ENCODE measurements at places on chromosomes 13 and 19.
A peak's percentile ranks its signal among the peaks of the same experiment; 100 is the strongest.

- no peak for DNase-seq
These were observed 259.4 kb upstream of the DACH1 start for GRCh38 chr13:72126424-72126823.

DNA sequence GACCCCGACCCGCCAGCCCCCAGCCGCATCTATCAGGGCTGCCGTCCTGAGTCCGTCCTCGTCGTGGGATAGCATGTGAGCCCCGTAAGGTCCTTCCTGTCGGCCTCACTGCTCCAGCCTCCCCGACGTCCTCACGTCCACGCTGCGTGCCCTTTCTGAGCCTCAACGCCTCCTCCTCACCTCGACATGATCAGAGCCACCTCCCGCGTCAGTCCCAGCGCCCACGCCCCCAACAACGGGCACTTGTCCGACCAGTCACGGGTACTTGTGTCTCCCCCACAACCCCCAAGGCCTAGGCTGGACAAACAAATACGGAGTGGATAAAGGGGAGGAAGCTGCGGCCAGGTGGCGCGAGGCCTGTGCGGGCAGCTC, 665 bp downstream of the ZNF497 start:
- DNase-seq, result peak; percentile 48

- DNase-seq, result no peak
These were observed 354.9 kb downstream of the FOXO1 start for GRCh38 chr13:40311356-40312101.

- DNase-seq, result no peak
These were observed 4.3 kb downstream of the ZNF114 start for GRCh38 chr19:48274173-48274572.

GRCh38 chr13:70171151-70171550, 62.9 kb upstream of the KLHL1 start:
- no peak for DNase-seq

DNA sequence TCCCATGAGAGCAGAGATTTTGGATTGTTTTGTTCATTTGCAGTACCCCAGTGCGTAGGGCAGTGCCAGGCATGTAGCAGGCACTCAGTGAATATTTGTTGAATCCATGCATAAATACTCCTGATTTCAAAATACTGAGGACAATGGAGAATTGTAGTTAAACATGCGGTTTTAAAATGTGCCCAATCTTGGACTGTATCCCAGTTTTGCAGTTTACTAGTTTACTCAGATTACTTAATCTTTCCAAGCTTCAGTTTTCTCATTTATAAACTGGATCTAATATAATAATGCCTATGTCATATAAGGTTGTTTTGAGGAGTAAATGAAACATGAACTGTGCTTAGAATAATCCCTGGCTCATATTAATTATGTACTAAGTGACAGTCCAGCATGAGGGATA, 39.0 kb downstream of the RCBTB2 start:
- DNase-seq, result no peak

GRCh38 chr13:46341112-46341711, 45.8 kb downstream of the RUBCNL start:
- DNase-seq, result no peak

DNA sequence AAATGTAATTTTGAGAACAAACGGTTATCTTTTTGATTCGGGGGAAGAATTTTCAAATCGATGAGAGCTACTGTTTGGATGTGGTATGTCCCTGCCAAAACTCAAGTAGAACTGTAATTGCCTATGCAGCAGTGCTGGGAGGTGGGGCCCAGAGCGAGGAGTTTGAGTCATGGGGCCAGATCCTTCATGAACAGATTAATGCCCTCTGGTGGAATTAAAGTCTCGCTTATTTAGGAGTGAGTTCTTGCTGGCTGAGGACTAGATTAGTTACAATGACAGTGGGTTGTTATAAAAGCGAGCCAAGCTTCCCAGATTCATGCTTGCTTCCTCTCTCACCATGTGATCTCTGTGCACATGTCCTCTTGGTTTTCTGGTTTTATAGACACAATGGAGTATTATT, 11.8 kb upstream of the PRR20A start:
- no peak for DNase-seq

- no peak for DNase-seq
These were observed 133.2 kb downstream of the VWA8 start for GRCh38 chr13:41827507-41828213.

DNA sequence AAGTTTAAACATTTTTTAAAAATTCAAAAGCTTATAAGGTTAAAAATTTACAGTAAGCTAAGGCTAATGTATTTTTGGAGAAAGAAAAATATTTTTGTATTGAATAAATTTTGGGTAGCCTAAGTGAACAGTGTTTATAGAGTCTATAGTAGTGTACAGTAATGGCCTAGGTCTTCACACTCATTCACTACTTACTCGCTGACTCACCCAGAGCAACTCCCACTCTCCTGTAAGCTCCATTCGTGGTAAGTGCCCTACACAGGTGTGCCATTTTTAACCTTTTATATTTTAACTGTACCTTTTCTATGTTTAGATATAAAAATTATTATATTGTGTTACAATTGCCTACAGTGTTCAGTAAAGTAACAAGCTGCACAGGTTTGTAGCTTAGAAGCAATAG, 96.6 kb upstream of the FREM2 start:
- DNase-seq, result no peak

GRCh38 chr19:31132753-31133110, 216.5 kb downstream of the TSHZ3 start:
- no peak for DNase-seq

DNA sequence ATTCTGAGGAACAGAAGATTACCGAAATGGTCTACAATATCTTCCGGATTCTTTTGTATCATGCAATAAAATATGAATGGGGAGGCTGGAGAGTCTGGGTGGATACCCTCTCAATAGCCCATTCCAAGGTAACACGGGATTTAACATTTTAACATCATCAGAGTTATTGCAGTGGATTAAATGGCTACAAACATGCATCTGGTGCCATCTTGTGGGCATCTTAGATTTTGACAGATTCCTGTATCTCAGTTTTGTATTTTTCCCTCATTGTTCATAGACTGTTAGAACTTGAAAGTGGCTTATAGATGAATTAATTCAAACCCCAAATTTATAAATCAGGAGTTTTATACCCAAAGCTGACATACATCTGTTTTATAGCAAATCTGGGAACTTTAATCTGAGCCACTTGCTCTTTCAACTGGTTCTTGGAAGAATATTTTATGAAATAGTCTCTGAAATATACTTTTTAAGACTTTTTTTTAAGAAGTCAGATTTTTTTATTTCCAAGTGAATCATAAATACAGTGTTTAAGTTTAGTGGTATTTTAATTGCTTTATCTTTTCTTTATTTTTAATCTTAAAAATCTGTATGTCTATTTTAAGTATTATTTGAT, 215.2 kb downstream of the NBEA start:
- no peak for DNase-seq

DNA sequence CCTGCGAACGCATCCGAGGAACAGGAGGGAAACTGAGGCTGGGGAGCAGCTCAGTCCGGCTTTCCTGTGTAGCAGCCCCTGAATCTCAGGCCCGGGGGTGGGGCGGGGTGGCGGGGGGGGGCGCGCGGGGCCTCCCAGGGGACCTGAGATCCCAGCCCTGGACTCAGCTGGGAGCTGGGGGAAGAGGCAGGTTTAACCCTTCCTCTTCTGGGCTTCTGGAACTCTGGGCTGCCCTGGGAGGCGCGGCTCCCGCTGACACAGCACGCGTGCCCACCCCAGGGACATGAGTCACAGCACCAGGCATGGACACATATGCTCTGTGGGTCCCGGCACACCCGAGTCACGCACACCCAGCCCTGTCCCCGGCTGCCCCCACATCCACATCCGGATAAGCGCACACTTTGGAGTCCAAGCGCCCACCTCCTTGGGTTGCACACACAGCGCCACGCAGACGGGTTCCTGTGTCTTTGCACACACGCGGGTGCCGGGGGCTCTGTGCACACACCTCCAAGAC, 3.5 kb upstream of the CIRBP start:
- peak; percentile 42 for DNase-seq

- DNase-seq, result no peak
These were observed 17.9 kb downstream of the TFDP1 start for GRCh38 chr13:113602291-113602988.

- no peak for DNase-seq
These were observed 32.6 kb upstream of the SPACA7 start for GRCh38 chr13:112343591-112343990.

DNA sequence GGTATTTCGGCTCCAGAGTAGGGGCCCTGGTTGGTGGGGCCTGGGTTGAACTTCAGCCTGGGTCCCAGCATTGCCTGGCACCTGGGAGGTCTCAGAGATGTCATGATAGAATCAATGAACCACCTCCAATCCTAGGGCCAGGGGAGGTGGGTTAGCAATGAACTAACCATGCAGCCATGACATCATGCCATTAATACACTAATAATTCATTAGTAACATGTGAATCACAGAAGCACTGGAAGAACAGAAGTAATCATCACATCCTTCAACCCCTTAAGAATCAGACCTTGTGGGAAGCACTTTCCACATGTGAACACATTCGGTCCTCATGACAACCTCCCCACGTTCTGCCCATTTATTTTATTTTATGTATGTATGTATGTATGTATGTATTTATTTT, 6.9 kb downstream of the NOSIP start:
- no peak for DNase-seq

DNA sequence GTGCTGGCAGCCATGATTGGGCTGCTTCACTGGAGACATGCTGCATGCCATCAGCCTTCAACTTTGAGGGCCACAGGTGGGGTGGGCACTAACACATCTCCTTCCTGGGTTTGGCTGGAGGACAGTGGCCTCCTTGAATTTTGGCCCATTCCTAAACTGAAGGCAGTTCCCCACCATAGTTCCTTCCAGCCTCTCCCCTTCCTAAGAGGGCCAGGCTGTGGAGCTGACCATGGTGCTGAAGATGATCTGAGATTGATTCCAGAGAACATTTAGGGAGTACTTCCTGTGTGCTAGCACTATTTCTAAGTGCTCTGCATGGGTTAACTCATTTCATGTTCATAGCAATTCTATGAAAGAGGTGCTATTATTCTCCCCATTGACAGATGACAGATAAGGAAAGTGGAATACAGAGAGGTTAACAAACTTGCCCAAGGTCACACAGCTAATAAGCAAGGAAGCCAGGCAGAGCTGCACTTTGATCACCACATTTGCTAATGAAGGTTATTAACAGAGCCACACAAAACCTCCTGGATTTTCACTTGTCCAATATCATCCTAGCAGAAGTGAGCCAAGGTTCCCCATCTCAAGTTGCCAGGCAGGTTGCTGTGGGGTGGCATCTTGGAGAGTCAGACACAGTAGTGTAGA, 175.3 kb downstream of the ZIC5 start:
- no peak for DNase-seq

GRCh38 chr13:42495255-42495654, 78.7 kb upstream of the TNFSF11 start:
- DNase-seq, result no peak

GRCh38 chr13:23722726-23723453, 152.7 kb downstream of the TNFRSF19 start:
- DNase-seq, result no peak
